Heart left ventricle (tissue), 16 donors: ENCODE measurements at places on chromosomes 11 and 22. TPM values are rescaled to one million over a fixed set of nuclear protein-coding genes. Genes with fewer than 3 reads are reported as not detected.

DNA sequence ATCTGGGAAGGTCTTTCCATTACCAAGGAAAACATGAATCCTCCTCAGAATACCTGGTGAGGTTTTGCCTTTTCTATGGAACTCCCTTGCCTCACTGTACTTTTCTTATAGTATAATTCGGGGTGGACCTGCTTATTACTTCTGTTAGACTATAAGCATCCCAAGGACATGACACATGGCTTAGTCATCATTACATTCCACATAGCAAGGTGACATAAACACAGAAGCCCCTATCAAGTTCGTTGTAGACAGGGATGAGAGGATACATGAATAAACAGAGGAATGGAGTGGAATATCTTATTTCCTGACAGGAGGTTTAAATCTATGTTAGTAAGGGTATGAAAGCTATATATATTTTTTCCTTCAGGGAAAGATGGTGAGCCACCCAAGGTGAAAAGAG, 532.2 kb upstream of the CCDC90B start:
- DNase-seq, result no peak

Gene C11orf86
- not detected for total RNA-seq

DNA sequence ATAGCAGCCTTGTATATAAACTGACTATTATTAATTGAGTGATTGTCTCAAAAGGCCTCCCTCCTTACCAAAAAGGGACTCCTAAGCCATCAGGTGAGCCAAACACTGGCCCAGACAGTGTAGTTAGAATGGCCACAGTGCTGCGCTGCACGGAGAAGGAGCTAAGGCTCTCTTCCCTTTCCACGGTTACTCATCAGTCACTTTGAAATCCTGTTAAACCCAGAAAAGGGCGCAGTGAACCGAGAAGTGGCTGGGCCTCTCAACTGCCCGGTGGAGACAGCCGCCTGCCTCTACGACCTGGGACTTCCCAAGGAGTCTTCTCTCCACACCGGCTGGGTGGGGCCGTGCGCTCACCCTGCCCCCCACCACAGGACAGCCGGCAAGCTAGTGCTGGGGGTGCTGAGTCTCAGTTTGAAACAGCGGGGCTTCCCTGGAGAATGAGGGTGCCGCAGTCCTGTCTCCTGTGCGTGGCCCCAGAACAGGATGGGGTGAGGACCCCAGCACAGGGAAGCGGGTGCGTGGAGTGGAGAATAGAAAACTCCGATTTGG, 1.3 kb downstream of the MYH9 start:
- DNase-seq, result peak; percentile 71

Gene USH1C
- not detected for total RNA-seq

DNA sequence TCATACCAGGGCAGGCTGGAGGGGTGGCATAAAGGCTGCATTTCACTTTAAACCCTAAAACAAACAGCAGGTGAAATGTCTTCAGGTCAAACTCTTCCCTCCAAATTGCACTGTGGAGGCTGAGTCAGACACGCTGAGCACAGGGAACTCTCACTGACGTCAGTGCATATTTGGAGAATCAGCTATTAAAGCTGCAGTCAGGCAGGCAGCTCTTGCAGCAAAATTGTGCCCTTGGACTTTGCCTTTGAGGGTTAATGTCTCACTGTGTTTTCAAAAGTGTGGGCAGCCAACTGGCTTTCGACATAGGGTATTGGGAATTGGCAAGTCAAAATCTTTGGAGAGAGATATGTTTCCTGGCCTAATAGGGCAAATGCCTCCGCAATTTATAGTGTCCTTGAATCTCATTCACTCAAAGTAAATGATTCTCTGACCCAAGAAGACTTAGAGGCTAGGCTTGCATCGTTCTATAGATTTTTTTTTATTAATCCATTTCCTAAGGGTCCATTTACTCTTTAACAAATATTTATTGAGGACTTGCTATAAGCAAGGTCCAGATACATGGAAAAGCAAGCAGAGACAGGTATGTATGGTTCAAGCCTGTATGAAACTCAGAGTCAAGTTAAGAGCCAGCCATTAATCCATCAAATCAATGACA, 27.7 kb upstream of the SMCO4 start:
- no peak for DNase-seq

DNA sequence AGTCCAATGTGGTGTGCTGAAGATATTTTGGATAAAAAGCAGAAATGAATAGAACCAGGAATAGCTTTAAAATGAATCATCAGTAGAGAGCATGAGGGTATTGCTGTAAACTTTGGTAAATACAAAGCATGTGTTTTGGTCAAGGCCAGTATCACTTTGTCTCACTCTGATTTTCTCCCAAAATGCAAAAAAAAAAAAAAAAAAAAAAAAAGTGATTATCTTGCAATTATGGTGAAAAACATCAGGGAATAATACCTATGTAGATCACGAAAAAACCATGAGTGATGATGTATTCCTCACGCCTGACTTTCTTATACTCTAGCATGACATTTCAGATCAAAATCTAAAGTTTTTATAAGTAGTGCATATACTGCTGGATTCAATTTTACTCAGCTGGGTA, 897.9 kb upstream of the FAT3 start:
- no peak for DNase-seq

DNA sequence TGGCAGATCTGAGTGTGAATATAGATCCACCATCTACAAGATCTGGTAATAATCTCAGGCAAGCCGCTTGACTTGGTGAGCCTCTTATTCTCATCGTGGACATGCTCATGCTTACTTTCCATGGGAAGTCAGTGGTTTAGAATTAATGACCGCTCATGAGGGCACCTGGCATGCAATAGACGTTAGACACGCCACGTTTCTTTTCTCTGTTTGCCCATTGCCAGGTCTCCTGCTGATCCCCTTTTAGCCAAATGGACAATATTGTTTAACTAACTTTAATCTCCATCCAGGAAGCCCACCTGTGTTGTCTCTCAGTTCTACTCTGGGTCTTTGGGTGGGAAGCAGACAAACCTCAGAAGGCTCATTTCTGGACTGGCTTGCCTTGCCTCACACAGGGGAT, 439.1 kb downstream of the ETS1 start:
- DNase-seq, result no peak

- no peak for DNase-seq
Observed at GRCh38 chr22:28068826-28069225, 149.8 kb upstream of the PITPNB start.

Gene GUCY1A2
- total RNA-seq, result 14.1 TPM

DNA sequence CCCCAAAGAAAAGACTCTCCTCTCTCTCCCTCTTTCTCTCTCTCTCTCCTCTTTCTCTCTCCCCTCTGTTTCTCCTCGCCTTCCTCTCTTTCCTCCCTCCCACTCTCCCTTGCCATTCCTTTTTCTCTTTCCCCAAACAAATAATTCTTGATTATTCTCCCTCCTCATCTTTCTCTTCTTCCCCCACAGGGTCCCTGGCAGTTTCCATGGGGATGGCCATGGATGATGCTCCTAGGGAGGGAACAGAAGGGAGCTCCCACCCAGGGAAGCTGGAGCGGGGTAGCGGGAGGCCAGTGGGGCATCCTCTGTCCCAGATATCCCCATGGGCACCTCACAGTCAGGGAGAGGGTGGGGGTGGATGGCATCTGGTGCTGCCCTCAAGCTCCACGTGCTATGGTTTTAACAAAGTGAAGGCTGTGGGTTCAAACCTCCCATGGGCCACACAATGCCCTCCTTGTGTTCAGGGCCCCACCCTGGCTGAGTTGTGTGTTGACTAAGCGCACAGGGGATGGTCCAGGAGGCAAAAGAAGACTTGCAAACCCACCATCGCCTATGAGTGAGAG, 266.4 kb downstream of the BUD13 start:
- DNase-seq, result no peak

DNA sequence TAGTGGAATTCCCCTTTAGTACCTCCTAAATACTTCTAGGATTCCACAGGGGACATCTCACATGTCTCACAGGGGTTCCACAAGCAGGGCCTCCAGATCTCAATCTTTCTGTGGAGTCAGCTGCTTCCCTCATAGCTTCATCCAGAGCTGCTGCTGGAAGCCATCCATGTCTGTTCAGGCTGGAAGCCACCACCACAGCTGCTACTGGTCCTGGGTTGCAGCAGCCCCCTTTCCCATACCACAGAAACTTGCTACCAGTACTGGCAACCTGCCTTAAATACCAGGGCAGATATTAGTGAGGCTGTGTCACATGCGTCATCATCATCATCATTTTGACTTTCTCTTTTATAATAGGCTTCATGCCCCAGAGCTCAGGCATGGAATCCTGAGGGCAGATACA, 242.7 kb upstream of the NCAM1 start:
- no peak for DNase-seq

Gene WNT11
- total RNA-seq, result 8.1 TPM

DNA sequence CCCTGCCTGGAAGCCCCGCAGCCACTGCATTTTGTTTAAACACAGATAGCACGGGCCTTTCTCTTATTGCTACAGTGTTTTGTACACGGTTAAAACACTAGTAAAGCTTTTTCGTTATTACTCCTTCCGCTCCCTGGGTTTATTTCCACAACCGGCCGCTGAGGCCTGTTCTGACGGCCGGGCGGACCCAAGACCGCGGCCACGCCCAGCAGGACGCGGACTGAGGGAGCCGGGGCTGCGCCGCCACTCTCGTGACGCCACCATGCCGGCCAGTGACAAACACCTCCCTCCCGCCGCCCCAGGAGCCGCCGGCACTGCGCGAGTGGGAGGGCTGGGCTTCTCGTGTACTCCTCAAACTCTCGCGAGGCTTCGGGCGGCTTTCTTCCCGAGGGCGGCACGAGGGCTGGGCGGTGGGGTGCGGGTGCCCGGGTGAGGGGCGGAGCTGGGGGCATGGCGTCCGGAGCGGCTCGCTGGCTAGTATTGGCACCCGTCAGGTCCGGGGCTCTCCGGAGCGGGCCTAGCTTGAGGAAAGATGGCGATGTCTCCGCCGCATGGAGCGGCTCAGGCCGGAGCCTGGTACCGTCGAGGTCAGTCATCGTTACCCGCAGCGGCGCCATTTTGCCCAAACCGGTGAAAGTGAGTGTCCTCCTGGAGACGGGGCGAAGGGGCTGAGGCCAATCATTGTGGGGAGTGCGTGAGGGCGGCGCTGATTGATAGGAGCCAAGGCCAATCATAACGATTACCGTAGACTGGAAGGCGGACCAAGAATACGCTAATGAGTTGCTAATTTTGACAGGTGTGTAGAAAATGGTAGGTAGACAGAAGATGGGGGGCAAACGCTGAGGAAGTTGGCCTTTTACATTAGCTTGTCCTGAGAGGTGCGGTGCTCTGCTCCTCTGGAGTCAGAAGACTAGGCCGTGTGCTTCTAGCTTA, at the start of gene SMDT1:
Gene SMDT1 (plus strand): TSS at position 382 of the 933 bp plus-strand sequence. CDS start 69 bp downstream, at position 451.
- peak; percentile 100 for DNase-seq

DNA sequence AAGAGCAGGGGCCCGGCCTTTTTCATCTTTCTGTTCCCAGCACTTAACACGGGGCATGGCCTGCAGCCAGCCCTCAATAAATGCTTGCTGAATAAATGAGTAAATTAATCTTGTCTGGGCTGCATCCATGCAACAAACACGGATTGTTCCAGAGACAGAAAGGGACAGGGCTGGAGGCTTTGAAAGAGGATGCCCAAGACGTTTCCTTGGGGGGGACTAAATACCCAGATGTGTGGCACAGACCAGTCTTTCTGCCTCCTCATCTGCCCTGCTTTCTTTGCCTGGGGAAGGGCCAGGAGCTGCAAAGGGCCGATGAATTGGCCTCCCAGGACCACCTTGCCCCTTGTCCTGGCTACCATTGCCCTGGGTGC, 40.4 kb downstream of the SHISAL1 start:
- DNase-seq, result no peak

Gene GGTLC3
- total RNA-seq, result not detected

Gene MTCH2
- 104 TPM for total RNA-seq

Gene FBXO3
- total RNA-seq, result 72.8 TPM

- DNase-seq, result no peak
Observed at GRCh38 chr11:2728128-2728662, 28.4 kb upstream of the KCNQ1OT1 start.

DNA sequence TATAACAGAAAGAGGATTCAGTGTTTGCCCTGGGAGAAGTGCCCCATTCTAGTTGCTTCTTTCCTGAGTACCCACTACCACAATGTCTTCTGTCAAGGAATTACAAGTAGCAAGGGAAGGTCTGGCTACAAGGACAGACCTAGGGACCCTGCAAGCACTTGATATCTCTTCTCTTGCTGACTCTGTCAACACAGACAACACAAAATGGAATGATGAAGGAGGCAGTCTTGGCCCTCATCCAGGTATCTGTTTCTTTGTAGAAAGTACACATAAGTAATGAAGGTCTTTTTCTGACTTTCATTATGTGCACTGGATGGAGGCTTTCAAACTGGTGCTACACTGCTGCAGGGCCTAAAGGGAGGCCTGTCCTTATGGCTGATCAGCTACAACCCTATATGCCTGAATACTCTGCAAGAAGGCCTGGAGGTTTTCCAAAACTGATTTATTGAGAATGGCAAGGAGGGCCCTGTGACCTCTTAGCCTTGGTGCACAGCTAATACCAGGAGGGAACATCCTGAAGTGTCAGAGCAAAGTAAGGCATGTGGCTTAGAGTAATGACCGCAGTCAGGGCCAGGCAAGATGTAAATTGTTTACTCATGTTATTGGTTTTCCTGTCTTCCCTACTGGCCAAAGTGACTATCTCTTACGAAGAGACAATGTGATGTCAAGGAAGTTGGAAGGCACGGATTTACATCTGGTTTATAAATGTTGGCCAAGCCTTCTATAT, 31.2 kb downstream of the GAB2 start:
- no peak for DNase-seq

GRCh38 chr11:123454060-123454651, 24.1 kb downstream of the GRAMD1B start:
- DNase-seq, result no peak

Gene PLA2G6
- total RNA-seq, result 17.9 TPM

Gene SLC22A12
- not detected for total RNA-seq

DNA sequence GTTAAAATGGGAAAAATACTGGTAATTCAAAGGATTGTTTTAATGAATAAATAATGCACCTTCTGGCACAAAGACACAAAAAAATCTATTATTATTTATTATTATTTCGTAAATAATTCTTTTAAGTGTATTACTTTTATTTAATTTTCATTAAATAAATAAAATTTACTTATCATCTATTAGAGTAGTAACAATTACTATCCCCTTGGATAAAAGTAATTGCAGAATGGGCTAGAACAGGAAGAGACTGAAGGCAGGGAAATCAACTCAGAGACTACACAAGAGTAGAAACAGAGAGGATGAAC, 23.0 kb downstream of the OR8B12 start:
- no peak for DNase-seq

DNA sequence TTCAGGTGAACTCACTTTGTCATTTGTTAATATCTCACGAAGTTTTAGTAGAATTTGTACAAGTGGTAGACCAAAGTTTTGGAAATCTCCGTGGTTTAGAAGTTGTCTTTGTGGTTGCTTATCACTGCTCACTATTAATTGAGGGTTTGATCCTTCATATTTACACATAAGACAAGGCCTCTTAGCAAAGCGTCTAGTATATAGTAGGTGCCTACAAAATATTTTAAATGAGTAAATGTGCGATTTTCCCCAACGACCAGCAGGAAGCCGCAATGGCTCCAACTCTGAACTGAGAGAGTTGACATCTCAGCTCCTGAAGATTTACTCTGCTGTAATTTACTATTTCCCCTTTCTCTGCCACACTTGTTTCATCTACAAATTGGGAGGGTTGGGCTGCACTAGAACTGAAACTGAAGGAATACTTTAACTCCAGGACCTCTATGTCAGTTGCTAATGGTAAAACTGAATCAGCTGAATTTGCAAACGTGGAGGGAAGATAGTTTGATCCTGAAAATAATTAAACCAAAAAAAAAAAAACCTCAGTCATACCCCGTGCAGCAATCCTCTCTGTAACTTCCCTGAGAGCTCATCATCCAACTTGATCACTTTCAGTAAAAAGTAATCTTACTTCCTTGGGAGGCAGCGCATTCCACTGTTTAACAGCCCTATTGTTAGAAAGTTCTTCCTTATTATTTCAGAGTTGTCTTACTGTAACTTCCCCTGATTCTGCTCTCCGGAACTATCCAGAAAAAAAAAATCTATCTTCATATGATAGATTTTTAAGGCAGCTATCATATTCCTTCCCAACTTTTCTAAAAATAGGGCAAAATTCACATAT, 1.3 kb upstream of the SBF2 start:
- DNase-seq, result no peak
